Aorta (tissue), 5 donors: ENCODE measurements at places on chromosomes 3 and 15. TPM values are rescaled to one million over a fixed set of nuclear protein-coding genes. Genes with fewer than 3 reads are reported as not detected.

The MME gene
- 3.1 TPM for total RNA-seq

The KLHL25 gene
- 6.4 TPM for total RNA-seq

The ANKUB1 gene
- not detected for total RNA-seq

The SNTN gene
- total RNA-seq = not detected

The SCG5 gene
- total RNA-seq = 2.6 TPM
